Fibroblast of lung (primary cell): ENCODE measurements at places on chromosomes 6 and 20.

GRCh38 chr6:31058128-31058894 lies 48.0 kb downstream of the MUC22 start:
- peak; percentile 98 for DNase-seq

GRCh38 chr6:143507358-143508145 lies 4.0 kb downstream of the FUCA2 start:
- DNase-seq = peak; percentile 29

GRCh38 chr6:5294392-5295211 lies 33.3 kb downstream of the FARS2 start:
- DNase-seq = no peak

GRCh38 chr6:21536280-21536766 lies 57.2 kb upstream of the SOX4 start:
- no peak for DNase-seq

DNA sequence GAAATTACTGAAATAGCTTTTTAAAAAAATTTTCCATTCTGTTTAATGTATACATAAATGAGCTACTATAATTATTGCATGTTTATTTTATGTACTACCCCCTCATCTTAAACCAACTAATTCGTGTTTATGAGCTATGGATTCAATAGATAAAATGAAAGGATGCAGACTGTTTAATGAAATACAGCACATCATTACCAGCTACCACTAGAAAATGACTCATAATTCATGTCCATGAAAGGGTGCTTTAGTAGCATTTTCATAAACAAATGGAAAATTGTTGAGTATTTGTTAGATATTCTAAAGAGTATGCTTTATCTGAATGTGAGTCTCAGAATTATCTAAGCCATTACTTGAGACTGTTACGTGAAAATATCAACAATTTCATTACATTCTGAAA lies 1590.1 kb downstream of the HACE1 start:
- DNase-seq = no peak

- DNase-seq = peak; percentile 47
Measured at GRCh38 chr20:33992145-33992922, 1.4 kb upstream of the RALY start.

GRCh38 chr20:22620342-22620741 lies 36.0 kb upstream of the FOXA2 start:
- DNase-seq = no peak

DNA sequence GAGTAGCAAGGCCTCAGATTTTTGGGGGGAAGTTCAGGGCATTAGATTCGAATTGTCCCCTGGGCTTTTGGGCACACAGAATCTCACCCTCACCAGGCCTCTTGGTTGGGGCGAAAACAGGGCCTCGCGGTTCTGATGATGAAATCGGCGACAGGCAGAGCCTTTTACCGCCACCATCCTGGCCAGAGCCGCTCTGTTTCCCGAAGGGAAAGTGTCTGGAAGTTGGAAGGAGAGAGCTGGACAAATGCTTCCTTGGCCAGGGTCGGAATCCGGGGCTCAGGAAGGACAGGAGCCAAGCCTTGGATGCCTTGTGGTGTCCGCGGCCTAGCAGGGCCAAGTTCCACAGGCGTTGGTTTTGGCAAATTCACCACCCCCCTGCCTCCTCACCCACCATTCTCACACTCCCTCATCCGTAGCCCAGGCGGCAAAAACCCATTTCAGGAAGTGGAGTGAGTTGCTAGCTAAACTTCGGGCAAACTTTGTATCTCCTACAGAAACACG lies 3.5 kb upstream of the TFAP2A start:
- DNase-seq = no peak

DNA sequence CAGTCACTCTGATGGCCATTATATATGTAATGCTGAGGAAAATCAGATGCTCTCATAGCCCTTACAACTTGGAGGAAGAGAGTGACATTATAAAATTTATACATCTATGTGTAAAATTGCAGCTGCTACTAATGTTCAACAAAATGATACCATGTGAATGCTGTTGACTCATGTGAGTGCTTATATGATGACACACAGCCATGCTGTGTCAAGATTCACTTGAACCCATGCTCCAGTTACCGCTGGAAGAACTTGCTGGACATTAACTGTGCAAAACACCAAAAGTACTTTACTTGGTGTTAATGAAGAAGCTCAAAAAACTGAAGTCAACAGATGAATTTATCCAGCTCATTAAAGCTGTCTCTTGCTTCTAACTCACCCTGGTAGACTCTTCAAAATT lies 318.9 kb upstream of the PLCB4 start:
- peak; percentile 60 for DNase-seq

GRCh38 chr20:37524859-37525708 lies 2.6 kb downstream of the BLCAP start:
- peak; percentile 69 for DNase-seq

- DNase-seq = no peak
Measured at GRCh38 chr6:160070427-160070826, 51.2 kb upstream of the SLC22A1 start.

- no peak for DNase-seq
Measured at GRCh38 chr20:20331817-20332216, 36.1 kb upstream of the INSM1 start.

- peak; percentile 33 for DNase-seq
Measured at GRCh38 chr6:113560376-113560775, 296.8 kb upstream of the MARCKS start.

GRCh38 chr6:119676230-119676629 lies 326.7 kb upstream of the MAN1A1 start:
- DNase-seq = no peak

DNA sequence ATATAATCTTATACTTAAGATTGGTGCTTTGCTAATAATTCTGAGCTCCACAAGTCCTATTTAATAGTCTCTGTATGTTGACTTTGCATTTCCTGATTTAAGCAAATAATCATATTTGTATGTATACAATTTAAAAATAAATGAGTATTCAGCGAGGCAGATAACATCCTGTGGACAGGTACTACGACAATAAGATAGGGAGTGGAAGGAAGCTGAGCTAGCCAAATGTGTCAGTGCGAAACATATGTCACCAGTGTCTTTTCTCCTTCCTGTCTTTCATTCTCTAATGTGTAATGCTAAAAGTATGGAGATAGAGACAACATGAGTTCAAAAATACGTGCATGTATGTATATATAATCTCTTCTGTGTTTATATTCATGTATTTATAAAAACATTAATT lies 359.6 kb upstream of the KCNQ5 start:
- DNase-seq = no peak

- no peak for DNase-seq
Measured at GRCh38 chr6:168326294-168327261, 7.0 kb upstream of the DACT2 start.

DNA sequence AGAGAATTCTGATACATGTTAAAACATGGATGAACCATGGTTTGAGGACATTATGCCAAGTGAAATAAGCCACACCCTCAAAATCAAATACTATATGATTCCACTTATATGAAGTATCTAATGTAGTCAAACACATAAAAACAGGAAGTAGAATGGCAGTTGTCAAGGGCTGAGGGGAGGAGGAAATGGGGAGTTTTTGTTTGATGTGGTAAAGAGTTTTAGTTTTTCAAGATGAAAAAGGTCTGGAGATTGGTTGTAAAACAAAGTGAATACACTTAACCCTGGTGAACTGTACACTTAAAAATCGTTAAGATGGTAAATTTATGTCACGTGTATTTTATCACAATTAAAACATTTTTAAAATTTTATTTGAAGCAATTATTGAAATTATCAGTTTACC lies 127.4 kb upstream of the GRIK2 start:
- DNase-seq = no peak

- DNase-seq = peak; percentile 68
Measured at GRCh38 chr6:154404791-154405400, 48.3 kb upstream of the IPCEF1 start.

GRCh38 chr6:31737315-31737990 lies 1.1 kb upstream of the CLIC1 start:
- peak; percentile 65 for DNase-seq

- DNase-seq = peak; percentile 84
Measured at GRCh38 chr6:92577077-92577719, 842.2 kb downstream of the EPHA7 start.

GRCh38 chr6:170186006-170186935 lies 104.6 kb downstream of the DLL1 start:
- DNase-seq = no peak

GRCh38 chr6:64146876-64147275 lies 511.3 kb downstream of the PHF3 start:
- DNase-seq = no peak

DNA sequence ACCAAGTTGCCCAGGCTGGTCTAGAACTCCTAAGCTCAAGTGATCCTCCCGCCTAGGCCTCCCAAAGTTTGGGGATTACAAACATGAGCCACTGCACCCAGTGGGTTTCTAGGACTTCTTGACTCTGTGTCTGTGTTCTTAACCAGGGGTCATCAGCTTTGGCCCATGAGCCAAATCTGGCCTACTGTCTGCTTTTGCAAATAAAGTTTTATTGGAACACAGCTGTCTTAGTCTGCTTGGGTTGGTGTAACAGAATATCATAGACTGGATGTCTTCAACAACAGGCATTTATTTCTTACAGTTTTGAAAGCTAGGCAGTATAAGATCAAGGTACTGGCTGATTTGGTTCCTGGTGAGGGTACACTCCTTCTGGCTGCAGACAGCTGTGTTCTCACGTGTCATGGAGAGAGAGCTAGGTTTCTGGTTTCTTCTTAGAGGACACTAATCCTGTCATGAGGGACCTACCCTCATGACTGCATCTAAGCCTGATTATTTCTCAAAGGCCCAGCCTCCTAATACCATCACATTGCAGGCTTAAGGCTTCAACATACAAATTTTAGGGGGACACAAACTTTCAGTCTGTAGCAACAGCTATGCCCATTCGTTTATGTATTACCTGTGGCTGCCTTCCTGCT lies 23.3 kb downstream of the ARFGEF2 start:
- no peak for DNase-seq

DNA sequence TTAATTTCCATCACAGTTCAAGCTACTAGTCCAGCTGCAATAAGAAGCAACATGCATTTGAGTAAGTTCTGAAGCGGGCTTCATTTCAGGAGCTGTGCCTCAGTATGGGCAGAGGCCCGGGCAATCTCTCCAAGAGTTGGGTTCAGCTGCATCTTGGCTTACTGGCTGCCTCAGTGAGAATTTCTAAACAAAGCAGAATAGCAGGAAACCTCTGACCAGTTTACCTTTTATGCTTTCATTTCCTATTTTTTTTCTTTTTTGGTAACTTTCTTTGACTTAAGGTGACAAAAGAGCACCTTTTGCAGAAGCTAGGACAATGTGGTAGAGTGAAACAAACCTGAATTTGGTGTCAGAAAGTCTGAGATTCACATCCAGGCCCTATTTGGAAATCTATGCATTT lies 51.0 kb upstream of the FBXO30 start:
- DNase-seq = no peak

DNA sequence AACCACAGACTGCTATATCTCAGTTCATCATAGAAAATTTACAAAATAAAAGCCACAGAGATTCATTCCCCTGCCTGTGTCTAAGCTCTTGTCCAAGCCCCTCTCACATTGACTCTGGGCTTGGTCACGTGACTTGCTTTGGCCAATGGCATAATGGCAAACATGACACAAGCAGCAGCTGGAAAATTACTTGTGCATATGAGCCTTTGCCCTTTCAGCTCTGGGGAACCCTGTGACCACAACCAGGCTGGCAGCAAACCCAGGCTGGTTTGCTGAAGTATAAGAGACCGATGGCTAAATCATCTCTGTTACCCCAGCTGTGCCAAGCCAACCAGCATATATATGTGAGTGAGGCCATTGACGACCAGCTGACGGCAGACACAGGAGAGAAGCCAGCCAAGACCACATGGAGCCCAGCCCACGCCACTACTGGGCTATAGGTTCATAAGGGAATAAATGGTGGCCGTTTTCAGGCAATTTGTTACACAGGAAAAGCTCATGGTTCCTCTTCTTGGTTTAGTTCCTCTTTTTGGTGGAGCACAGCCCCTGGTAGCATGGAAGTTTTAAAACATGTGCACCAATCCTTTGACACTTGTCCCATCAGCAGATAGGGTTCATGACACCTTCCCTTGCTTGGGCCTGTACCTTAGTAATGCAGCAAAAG lies 31.8 kb upstream of the RSPO4 start:
- DNase-seq = no peak

GRCh38 chr6:23176883-23177282 lies 607.5 kb downstream of the HDGFL1 start:
- DNase-seq = no peak

DNA sequence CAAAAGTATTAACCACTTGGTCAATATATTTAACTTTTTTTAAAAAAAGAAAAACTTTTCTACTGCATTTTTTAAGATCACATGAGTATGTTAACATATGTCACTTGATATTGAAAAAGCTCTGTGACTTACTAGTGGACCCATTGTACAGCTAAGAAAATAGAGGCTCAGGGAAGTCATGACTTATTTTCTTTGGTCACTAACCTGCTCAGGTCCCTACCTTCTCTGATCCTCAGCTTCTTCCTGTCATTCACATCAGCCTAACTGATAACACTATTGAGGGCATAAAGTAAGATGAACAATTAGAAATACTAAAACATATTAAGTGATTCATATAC lies 19.8 kb downstream of the AGPAT4 start:
- no peak for DNase-seq

DNA sequence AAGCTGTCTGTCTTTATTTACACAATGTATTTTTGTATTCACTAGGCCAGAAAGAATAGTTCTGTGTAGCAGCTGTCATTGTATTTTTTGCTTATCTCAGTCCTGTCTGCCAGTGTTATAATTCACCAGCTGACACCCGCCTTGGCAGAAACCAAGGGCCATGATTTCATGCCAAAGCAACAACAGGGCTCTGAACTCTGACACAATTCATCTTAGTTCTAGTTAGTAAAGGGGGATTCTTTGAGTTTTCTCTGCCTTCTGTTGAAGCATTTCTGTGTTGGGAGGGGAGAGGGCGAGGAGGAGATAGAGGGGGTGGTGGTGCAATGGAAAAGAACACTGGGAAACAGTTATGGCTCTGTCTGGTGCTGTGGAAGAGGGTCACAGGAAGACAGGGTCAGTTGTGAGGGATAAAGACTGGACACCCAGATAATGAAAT lies 684.6 kb upstream of the MARCKS start:
- DNase-seq = peak; percentile 24

DNA sequence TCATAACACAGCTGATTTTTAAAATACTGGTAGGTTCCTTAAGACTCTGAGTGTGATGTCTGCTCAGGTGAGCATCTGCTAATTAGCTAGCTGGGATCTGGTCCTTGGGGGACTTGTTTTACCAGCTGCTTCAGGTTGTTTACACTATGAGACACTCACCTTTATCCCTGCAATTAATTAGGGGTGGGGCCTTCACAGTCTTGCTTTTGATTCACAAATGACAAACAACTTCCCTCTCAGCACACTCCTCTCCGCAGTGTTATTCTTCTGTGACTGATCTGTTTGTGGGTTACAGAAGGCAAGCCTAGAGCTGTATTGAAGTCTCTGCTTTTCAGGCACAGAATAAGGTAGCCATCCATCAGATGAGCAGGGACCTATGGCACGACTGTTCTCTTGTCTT lies 62.0 kb upstream of the CD83 start:
- DNase-seq = no peak
